ENCODE measurements at places on chromosomes 13 and 19.

GRCh38 chr19:29337029-29337428, 124.1 kb upstream of the UQCRFS1 start:
- DNase-seq: no peak

DNA sequence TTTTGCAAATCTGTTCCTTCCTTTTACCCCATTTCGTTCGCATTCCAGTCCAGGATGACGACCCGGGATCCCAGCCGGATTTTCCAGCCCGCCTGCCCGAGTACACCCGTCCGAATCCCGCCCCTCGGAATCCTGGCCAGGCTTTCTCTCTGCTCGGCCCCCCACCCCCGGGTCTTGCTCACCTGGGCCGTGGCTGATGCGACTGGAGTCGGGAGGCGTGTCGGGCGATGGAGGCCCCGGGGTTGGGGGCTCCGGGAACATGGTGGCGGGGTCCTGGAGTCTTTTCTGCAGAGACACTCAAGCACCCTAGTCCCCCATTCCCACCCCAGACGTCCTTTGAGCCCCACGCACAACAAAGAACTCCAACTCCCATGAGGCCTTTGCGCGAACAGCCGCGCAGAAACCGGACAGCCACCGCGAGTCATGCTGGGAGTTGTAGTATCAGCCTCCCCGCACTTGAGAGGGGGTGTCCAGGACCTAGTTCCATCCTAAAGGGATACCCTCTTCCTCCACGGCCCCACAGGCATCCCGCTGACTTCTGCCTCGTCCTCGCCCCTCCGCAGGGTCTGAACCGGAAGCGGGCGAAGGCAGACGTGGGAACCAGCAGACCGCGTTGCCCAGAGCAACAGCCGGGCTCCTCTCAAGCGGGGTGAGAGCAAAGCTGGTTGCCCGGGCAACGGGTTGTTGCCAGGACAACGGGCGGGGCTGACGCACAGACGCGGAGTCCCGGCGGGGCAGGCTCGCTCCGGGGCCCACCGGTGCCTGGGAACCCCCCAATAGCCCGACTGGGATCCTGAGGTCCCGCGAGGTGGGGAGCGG, 1.1 kb downstream of the SYT5 start:
- peak; percentile 92 for DNase-seq

GRCh38 chr13:98457053-98457452, 119.9 kb downstream of the STK24 start:
- no peak for DNase-seq

GRCh38 chr13:40874138-40874779, 84.8 kb downstream of the SLC25A15 start:
- DNase-seq: peak; percentile 15

GRCh38 chr19:4678881-4679790, 9.0 kb upstream of the MYDGF start:
- peak; percentile 23 for DNase-seq

DNA sequence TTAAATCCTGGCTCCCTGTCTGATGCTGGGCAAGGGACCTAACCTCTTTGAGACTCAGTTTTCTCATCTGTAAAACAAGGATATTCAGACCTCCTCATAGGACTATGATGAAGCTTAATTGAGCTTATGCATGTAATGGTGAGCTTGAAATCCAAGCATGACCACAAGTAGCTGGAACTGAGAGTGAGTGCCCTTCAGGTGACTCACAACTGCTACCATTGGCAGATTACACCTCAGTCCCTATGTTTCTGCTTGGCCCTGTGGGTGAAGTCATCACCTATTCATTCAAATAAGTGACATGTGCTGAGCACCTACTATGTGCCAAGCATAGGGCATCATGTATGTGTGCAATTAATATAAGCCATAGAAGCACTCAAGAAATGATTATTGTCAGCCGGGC, 25.7 kb downstream of the NOVA2 start:
- DNase-seq: peak; percentile 84

- peak; percentile 67 for DNase-seq
Observed at GRCh38 chr19:44576843-44577565, 36.4 kb upstream of the IGSF23 start.

DNA sequence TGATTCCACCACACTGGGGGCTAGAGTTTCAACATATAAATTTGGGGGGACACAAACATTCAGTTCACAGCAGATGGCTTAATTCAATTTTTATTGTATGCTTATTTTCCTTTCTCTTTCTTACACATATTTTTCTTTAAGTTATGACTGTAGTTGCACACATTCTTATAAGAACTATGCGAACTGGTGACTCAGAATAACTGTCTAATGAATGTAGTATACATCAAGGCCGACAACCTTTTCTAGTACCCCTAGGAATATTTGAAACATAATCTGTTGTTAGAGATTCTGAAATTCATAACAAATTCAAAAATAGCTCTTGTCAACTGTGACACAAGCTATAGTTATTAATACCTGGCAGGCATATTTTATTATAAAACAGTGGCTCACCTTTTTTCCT, 695.6 kb downstream of the PCDH9 start:
- DNase-seq: no peak

- peak; percentile 89 for DNase-seq
Observed at GRCh38 chr13:109336730-109337129, 449.7 kb downstream of the IRS2 start.

GRCh38 chr19:44808463-44809371, at the start of gene BCAM:
BCAM (plus strand) TSS chr19:44809103; CDS start chr19:44809125, 22 bp downstream.
- DNase-seq: peak; percentile 91

- no peak for DNase-seq
Observed at GRCh38 chr13:35596321-35597030, 120.0 kb upstream of the MAB21L1 start.

DNA sequence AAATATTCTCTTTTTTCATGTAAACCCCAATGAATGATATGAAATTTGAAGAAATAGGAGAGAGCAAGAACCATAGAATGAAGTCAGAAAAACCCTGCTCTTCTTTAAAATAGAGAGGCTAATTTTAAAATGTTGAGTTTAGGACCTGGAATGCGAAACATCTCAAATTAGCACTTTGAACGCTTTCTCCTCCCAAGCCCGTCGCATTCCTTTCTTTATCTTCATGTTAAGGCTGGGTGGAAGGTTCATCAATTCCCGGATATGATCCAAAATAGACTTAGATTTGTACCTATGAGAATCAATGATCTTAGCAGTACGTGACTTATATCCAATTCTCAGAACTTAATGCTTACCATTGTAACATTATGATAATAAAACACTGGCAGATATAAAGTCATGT, 24.1 kb upstream of the LGALS16 start:
- no peak for DNase-seq

DNA sequence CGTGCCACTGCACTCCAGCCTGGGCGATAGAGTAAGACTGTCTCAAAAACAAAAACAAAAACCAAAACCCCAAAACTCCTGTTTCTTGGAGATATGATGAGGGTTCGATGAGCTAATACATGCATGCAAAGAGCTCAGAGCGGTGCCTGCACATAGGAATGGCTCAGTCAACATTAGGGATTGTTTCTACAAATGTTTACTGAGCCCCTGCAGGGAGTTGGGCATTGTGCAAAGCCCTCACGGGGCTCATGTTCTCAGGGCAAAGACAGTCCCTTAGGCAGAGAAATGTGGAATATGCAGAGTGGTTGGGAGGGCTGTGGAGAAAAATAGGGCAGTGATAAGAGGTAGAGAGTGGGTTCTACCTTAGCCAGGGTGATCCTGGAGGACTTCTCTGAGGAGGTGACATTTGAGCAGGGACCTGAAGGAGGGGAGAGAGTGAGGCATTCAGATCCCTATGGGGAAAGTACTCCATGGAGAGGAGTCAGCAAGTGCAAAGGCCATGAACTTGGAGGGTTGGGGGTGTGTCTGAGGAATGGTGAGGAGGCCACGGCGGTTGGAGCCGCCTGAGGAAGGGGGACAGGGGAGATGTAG, 1.5 kb upstream of the EHD2 start:
- no peak for DNase-seq

DNA sequence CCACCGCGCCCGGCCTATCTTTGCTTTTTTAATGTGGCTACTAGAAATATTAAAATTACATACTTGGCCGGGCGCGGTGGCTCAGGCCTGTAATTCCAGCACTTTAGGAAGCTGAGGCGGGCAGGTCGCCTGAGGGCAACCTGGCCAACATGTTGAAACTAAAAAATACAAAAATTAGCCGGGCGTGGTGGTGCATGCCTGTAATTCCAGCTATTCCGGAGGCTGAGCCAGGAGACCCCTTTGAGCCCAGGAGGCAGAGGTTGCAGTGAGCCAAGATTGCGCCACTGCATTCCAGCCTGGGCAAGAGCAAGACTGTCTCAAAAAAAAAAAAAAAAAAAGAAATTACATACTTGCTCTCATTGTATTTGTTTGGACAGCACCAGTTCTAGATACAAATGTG, 34.8 kb upstream of the DPRX start:
- no peak for DNase-seq

- peak; percentile 64 for DNase-seq
Observed at GRCh38 chr13:46721054-46721453, 75.9 kb downstream of the ESD start.

DNA sequence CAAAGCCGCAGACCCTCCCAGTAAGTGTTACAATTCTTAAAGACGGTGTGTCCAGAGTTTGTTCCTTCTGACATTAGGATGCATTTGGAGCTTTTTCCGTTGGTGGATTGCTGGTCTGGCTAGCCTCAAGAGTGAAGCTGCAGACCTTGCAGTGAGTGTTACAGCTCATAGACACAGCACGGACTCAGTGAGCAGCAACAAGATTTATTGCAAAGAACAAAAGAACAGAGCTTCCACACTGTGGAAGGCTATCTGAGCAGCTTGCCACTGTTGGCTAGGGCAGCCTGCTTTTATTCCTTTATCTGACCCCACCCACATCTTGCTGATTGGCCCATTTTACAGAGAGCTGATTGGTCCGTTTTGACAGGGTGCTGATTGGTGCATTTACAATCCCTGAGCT, 242.8 kb upstream of the SGCG start:
- no peak for DNase-seq

DNA sequence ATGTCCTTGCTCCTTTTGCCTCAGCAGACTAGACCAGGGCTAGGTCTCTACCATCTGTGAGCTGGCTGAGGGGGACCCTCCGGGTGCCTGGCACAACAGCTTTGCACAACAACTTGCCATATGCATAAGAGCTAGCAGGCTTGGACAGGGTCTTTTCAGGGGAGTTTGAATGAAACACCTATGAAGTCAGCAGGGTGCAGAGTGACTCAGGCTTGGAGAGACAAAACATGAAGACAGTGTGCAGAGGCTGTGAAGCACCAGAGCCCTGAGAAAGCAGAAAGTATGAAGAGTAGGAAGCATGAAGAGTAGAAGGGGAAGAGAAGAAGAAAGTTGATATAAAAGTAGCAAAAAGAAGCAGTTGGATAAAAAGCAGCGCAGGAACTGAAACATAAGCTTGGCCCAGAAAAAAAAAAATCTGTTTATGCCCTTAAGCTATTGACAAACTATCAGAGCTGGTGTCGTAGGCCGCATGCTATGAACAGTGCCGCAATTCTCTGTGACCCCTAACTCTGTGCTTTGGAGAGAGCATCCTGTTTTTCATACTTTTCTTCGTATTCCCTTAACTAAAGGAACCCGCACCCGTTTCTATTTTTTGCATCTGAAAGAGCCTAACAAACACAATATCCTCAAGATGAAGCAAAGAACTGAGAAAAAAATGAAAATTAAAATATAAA, 52.7 kb upstream of the FAM216B start:
- no peak for DNase-seq

DNA sequence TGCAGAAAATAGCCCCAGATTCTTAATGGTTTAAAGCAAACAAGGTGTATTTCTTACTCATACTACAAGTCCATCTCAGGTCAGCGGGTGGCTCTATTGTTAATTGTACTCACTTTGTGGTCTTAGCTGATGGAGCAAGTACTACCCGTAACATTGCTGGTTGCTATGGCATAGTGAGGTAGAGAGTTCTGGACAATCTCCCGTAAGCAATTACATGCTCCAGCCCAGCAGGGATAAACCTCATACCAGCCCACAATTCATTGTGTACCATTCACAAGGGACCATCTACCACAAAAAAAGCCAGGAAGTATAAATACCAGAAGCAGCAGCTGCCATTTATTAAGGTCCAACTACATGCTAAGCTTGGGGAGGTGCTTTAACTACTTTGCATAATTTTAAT, 167.1 kb downstream of the PCDH9 start:
- peak; percentile 91 for DNase-seq

- DNase-seq: peak; percentile 49
Observed at GRCh38 chr13:96898212-96898611, 96.1 kb downstream of the OXGR1 start.

DNA sequence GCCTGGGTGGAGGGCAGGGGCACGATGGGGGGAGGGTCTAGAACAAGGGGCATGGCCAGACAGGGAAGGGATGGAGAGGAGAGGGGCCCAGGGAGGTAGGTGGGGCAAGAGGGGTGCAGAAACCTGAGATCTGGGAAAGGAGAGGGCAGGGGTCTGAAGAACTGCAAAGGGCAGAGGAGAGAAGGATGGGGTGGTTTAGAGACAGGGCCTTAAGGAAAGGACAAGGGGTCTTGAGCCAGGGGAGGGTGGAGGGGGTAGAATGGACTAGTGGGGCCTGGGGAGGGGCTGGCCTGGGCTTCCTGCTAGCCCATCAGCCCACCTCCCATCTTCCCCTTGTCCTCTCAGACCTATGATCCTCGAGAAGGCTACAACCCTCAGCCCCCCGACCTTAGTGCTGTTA, 72.5 kb downstream of the RYR1 start:
- no peak for DNase-seq

GRCh38 chr13:83878691-83879430, 3.4 kb downstream of the SLITRK1 start:
- DNase-seq: peak; percentile 6

Data from astrocyte of the hippocampus (primary cell).